ENCODE measurements at places on chromosomes 2 and 18. TPM values are rescaled to one million over a fixed set of nuclear protein-coding genes. Genes with fewer than 3 reads are reported as not detected.

Gene CABLES1
- total RNA-seq: 2.6 TPM

Gene CASP10
- 3.8 TPM for total RNA-seq

Gene PTPRN
- total RNA-seq: 0.25 TPM

Gene HOXD13
- not detected for total RNA-seq

Gene CNDP1
- total RNA-seq: 0.15 TPM

Gene GPR39
- not detected for total RNA-seq

Gene NYAP2
- total RNA-seq: not detected

DNA sequence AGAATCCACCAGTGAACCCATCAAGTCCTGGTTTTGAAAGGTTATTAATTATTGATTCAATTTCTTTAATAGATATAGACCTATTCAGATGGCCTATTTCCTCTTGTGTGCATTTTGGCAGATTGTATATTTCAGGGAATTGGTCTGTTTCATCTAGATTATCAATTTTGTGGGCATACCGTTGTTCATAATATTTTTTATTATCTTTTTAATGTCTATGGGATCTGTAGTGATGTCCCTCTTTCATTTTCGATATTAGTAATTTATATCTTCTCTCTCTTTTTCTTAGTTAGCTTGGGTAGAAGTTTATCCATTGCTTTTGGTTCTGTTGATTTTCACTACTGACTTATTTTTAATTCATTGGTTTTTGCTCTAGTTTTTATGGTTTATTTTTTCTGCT, 39.9 kb upstream of the TANC1 start:
- no peak overlapping the region for H3K27ac ChIP-seq
- H3K36me3 ChIP-seq: no peaks in the 10 kb centered on the region
- H3K4me3 ChIP-seq: no peak overlapping the region
- DNase-seq: no peak
- H3K27me3 ChIP-seq: no peaks in the 10 kb centered on the region

- no peak for DNase-seq
- H3K27me3 ChIP-seq: no peaks in the 10 kb centered on the region
- H3K4me1 ChIP-seq: no peaks in the 10 kb centered on the region
- no peak overlapping the region for H3K27ac ChIP-seq
- H3K4me3 ChIP-seq: no peak overlapping the region
Measured at GRCh38 chr2:215479536-215480240, 43.8 kb upstream of the FN1 start.

DNA sequence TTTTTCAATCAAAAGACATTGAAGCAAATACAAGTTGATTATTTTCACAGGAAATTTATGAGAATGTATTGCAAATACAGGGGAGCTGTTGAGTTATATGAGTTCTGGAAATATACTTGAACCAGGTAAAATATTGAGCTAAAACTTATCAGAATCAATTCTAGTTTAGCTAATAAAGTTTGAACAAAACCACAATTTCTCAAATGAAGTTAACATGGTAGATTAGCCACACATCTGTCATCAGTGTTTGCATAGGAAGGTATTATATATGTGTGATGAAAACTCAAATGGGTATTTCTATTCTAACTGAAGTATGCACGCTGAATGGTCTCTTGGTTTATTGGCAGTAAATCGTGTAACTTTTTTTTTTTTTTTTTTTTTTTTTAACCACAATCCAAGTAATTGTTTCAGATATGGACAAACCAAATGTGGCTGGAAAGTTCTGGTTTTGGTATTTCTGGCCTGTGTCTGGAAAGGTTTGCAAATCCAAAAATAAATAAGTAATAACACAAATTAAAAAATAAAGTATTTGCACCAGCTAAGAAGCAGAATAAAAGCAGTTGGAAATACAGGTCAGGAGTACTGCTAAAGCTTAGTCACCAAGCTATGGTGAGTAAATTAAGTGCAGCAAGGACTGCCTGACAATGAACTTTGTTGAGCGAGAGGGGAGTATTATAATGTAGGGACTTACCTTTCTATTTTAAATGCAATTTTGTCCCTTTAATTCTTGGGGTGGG, 479.1 kb upstream of the FANCL start:
- DNase-seq: no peak
- H3K4me3 ChIP-seq: no peak overlapping the region
- no peaks in the 10 kb centered on the region for H3K4me1 ChIP-seq
- H3K27me3 ChIP-seq: no peaks in the 10 kb centered on the region
- H3K27ac ChIP-seq: no peak overlapping the region

- H3K4me1 ChIP-seq: no peaks in the 10 kb centered on the region
- no peaks in the 10 kb centered on the region for H3K36me3 ChIP-seq
Measured at GRCh38 chr2:169877398-169877797, 50.1 kb downstream of the UBR3 start.

DNA sequence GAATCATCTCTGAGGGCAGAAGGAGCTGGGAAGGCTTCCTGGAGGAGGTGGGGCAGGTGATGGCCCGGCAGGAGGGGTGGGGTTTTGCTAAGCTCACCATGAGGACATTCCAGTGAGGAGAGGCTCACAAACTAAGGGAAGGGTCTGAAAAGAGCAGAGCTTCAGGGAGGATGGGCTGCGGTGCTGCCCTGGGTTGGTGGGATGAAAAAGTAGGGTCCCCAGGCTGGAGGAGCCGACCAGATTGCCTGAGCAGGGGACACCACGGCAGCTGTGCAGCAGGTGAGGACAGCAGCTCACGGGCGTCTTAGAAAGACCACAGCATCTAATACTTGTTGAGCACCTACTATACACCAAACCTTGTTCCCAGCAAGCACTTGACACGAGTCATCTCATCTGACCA, 82.2 kb downstream of the DYSF start:
- H3K27me3 ChIP-seq: no peaks in the 10 kb centered on the region
- no peak overlapping the region for H3K4me3 ChIP-seq
- DNase-seq: no peak

DNA sequence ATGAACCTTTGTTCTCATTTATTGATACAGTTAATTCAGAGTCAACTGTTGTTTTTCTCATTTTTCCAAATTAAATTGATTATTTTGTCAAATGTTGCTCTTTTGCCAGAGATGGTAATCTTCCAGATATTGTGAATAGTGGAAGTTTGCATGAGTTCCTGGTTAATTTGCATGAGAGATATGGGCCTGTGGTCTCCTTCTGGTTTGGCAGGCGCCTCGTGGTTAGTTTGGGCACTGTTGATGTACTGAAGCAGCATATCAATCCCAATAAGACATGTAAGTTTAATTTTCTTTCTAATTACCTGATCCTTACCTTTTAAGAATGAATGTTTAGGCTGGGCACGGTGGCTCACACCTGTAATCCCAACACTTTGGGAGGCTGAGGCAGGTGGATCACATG, 7.8 kb downstream of the CYP20A1 start:
- no peaks in the 10 kb centered on the region for H3K36me3 ChIP-seq
- H3K4me1 ChIP-seq: no peaks in the 10 kb centered on the region
- no peaks in the 10 kb centered on the region for H3K27me3 ChIP-seq
- H3K27ac ChIP-seq: no peak overlapping the region

DNA sequence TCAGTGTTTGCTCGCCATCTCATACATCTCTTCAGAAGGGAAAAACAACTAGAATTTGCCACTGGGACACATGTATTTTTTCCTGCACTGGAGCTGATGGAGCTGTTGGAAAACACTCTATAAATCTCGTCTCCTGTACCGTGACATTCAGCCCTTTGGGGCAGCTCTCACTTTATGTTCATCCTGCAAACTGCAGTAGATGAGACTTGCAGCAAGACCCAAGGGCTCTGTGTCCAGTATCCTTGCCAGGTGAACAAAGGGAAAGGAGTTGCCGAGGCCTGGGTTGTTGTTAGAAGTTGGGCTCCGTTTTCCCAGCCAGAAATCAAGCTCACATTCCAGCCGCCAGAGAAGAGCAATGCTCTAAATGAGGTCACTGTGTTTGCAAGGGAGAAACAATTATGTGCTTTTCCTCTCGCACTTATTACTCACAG, 285.1 kb downstream of the SLC4A3 start:
- peaks cover 3% of the 10 kb centered on the region for H3K4me1 ChIP-seq
- peak; percentile 48 for DNase-seq
- H3K27ac ChIP-seq: no peak overlapping the region
- H3K4me3 ChIP-seq: no peak overlapping the region
- no peaks in the 10 kb centered on the region for H3K36me3 ChIP-seq

- H3K27me3 ChIP-seq: no peaks in the 10 kb centered on the region
- no peak overlapping the region for H3K27ac ChIP-seq
- no peak overlapping the region for H3K4me3 ChIP-seq
- H3K36me3 ChIP-seq: no peaks in the 10 kb centered on the region
- no peak for DNase-seq
- H3K4me1 ChIP-seq: no peaks in the 10 kb centered on the region
Measured at GRCh38 chr2:71919708-71920107, 228.0 kb downstream of the CYP26B1 start.

DNA sequence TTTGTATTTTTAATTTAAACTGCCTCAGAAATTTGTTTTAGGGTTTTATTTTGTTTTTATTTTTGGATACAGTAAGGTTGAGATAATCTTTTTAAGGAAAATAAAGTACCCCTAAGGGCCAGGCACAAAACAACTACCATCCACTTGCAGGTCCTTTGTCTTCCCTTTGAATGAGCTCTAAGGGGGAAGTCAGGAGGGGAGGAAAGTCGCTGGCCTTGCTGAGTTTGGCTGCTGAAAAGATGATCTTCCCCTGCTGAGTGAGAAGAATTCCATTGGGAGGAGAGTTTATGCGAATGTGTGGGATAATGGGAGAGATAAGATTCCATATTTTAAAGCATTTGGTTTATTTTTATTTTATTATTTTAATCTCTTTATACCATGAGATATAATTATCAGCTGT, 100.7 kb downstream of the ARHGAP15 start:
- no peaks in the 10 kb centered on the region for H3K27me3 ChIP-seq
- no peak overlapping the region for H3K27ac ChIP-seq
- no peak overlapping the region for H3K4me3 ChIP-seq
- H3K36me3 ChIP-seq: no peaks in the 10 kb centered on the region

- no peak overlapping the region for H3K27ac ChIP-seq
- no peak for DNase-seq
- H3K27me3 ChIP-seq: no peaks in the 10 kb centered on the region
- H3K4me3 ChIP-seq: no peak overlapping the region
Measured at GRCh38 chr2:202693503-202693902, 58.7 kb downstream of the FAM117B start.

- no peaks in the 10 kb centered on the region for H3K27me3 ChIP-seq
- DNase-seq: no peak
- H3K27ac ChIP-seq: no peak overlapping the region
Measured at GRCh38 chr2:140275427-140275826, 1495.2 kb upstream of the NXPH2 start.

DNA sequence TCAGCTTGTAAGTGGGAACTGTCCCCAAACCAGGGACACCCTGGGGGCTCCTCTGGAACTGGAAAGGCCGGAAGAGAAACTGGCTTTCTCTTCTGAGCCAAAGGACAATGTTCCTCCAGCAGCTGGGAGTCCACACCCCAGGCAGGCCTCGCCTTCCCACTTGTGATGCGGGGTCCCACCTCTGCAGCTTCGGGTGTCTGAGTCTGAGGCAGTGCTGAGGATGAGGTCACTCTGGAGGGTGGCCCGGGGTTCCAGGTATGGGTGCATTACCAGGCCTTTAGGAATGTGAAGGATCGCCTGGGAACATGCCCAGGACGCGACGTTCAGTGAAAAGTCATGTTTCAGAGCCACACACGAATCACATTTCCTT, 18.2 kb upstream of the BOK start:
- H3K4me3 ChIP-seq: no peak overlapping the region
- DNase-seq: no peak
- H3K27ac ChIP-seq: no peak overlapping the region
- peaks cover 6% of the 10 kb centered on the region for H3K4me1 ChIP-seq

- H3K4me3 ChIP-seq: no peak overlapping the region
- H3K4me1 ChIP-seq: peaks cover 22% of the 10 kb centered on the region
- H3K27ac ChIP-seq: no peak overlapping the region
- no peaks in the 10 kb centered on the region for H3K27me3 ChIP-seq
Measured at GRCh38 chr2:217832115-217832514, 170.7 kb downstream of the TNS1 start.

GRCh38 chr2:136783856-136784255, 18.5 kb downstream of the THSD7B start:
- H3K27me3 ChIP-seq: no peaks in the 10 kb centered on the region
- H3K36me3 ChIP-seq: no peaks in the 10 kb centered on the region
- no peak overlapping the region for H3K27ac ChIP-seq
- no peaks in the 10 kb centered on the region for H3K4me1 ChIP-seq
- no peak overlapping the region for H3K4me3 ChIP-seq

GRCh38 chr2:71719520-71720282, 266.3 kb downstream of the DYSF start:
- H3K27me3 ChIP-seq: no peaks in the 10 kb centered on the region
- H3K36me3 ChIP-seq: no peaks in the 10 kb centered on the region
- DNase-seq: no peak
- H3K27ac ChIP-seq: no peak overlapping the region

GRCh38 chr18:26036635-26037034, 53.8 kb downstream of the SS18 start:
- no peaks in the 10 kb centered on the region for H3K36me3 ChIP-seq
- no peaks in the 10 kb centered on the region for H3K27me3 ChIP-seq
- DNase-seq: no peak
- no peaks in the 10 kb centered on the region for H3K4me1 ChIP-seq
- no peak overlapping the region for H3K4me3 ChIP-seq

- no peaks in the 10 kb centered on the region for H3K27me3 ChIP-seq
- no peak overlapping the region for H3K27ac ChIP-seq
- no peak overlapping the region for H3K4me3 ChIP-seq
- no peaks in the 10 kb centered on the region for H3K36me3 ChIP-seq
- H3K4me1 ChIP-seq: no peaks in the 10 kb centered on the region
Measured at GRCh38 chr2:134839649-134840048, 1.2 kb downstream of the ACMSD start.

- DNase-seq: no peak
- H3K36me3 ChIP-seq: no peaks in the 10 kb centered on the region
- peaks cover 2% of the 10 kb centered on the region for H3K27me3 ChIP-seq
- no peaks in the 10 kb centered on the region for H3K4me1 ChIP-seq
- no peak overlapping the region for H3K4me3 ChIP-seq
Measured at GRCh38 chr2:137154946-137155345, 389.6 kb downstream of the THSD7B start.

GRCh38 chr2:88747990-88748389, 56.5 kb downstream of the RPIA start:
- no peaks in the 10 kb centered on the region for H3K27me3 ChIP-seq
- no peak overlapping the region for H3K27ac ChIP-seq
- DNase-seq: no peak
- no peaks in the 10 kb centered on the region for H3K36me3 ChIP-seq
- no peak overlapping the region for H3K4me3 ChIP-seq
- H3K4me1 ChIP-seq: no peaks in the 10 kb centered on the region

DNA sequence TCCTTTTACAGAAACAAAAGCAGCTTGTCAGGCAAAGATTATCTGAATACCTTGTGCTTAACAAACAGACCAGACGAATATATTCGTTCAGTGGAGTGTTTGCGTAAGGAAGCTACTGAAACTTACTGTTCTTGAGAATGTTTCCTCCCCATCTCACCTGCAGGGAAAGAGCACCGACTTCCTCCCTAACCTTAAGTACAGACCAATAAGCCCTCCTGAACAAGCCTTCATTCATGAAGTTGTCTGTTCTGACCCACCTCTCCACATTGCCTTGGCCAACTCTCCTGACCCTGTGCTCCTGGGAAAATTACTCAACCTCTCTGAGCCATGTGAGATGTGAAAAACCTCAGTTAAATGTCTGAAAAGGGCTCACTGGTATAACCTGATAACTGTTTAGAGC, 35.2 kb downstream of the STK39 start:
- DNase-seq: no peak
- no peaks in the 10 kb centered on the region for H3K4me1 ChIP-seq
- no peak overlapping the region for H3K27ac ChIP-seq
- H3K27me3 ChIP-seq: no peaks in the 10 kb centered on the region
- no peak overlapping the region for H3K4me3 ChIP-seq
